T-helper 17 cell (primary cell): ENCODE measurements at places on chromosomes 4 and X.
A peak's percentile ranks its signal among the peaks of the same experiment; 100 is the strongest.

GRCh38 chr4:30959781-30960485 is 239.8 kb downstream of the PCDH7 start:
- no peaks in the 10 kb centered on the region for H3K4me1 ChIP-seq
- H3K27ac ChIP-seq = no peak overlapping the region
- no peak for DNase-seq

DNA sequence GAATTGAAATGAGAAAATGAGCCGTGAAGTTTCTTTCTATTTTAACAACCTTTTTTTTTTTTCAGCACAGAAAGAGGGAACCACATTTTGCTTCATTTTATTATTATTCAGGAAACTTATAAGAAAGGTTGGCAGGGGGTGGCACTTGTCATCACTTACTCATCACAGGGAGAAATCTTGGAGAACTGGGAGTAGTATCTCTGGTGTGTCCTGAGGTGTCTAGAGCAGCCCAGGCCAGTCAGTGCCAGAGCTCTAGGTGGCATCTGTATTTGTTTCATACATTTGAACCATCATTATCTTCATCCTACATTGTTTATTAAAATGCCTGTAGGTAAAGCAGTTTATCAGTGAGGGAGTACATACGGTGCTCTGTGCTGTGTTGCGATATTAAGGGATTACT is 43.8 kb upstream of the ARHGAP24 start:
- no peaks in the 10 kb centered on the region for H3K4me1 ChIP-seq
- no peaks in the 10 kb centered on the region for H3K36me3 ChIP-seq
- H3K27ac ChIP-seq = no peak overlapping the region
- no peaks in the 10 kb centered on the region for H3K27me3 ChIP-seq
- DNase-seq = no peak

DNA sequence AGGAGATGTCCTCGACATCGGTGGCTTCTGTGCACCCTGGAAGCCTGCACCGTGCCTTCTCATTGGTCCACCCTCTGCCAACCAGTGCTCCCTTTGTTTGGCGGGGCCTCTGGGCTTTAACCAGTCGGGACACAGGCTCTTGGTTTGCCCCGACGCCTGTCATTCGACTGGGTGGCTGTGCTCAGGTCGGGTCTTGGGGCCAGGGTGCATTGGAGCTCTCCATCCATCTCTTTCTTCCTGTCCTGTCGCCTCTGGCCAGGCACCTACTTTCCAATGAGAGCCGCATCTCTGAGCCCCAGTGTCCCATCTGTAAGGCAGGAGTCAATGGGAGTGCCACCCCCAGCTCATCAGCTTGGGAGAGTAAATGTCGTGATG is 37.2 kb upstream of the NHSL2 start:
- H3K27ac ChIP-seq = no peak overlapping the region
- H3K27me3 ChIP-seq = peaks cover 25% of the 10 kb centered on the region
- no peak for DNase-seq
- H3K36me3 ChIP-seq = no peaks in the 10 kb centered on the region
- H3K4me1 ChIP-seq = peaks cover 7% of the 10 kb centered on the region

DNA sequence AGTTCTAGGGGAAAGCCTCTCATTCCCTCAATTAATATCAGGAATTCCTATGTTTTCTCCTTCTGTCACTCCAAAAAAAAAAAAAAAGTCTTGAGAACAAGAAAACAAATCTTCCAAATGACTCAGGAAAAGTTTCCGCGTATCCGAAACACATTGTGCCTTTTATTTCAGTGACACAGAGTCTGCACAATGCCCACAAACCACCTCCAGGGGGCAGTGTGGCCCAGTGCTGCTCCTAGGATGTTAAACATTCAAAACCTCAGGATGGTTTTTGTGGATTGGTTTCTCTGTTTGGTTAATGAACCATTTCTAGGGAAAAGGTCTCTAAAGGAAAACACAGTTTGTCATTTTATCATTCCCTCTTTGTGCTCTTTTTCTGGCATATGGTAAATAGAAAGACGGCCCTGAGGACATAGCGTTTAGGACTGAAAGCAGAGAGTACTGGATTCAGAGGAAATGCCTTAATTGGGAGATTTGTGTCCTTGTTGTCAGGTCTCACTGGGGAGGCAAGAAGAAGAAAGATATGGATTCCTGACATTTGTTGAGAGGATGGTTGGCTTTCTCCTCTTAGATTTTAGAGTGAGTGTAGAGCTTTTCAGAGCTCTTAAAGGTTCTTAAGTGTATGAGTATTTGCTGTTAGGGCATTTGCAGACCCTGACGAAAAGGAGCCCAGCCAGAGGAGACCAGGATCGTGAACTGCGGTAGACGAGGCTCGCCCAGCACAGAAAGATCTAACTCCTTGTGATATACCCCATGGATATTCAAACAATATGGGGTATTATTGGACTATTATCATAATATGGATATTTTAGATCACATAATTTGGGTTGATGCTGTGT is 65.7 kb upstream of the MAP9 start:
- no peaks in the 10 kb centered on the region for H3K36me3 ChIP-seq
- DNase-seq = peak; percentile 33
- H3K27me3 ChIP-seq = peaks cover 33% of the 10 kb centered on the region
- no peak overlapping the region for H3K27ac ChIP-seq
- no peak overlapping the region for H3K4me3 ChIP-seq

GRCh38 chr4:106268786-106269185 is 47.2 kb downstream of the TBCK start:
- peaks cover 4% of the 10 kb centered on the region for H3K4me1 ChIP-seq
- H3K36me3 ChIP-seq = peaks cover 3% of the 10 kb centered on the region
- H3K27me3 ChIP-seq = no peaks in the 10 kb centered on the region
- H3K27ac ChIP-seq = no peak overlapping the region
- no peak overlapping the region for H3K4me3 ChIP-seq

DNA sequence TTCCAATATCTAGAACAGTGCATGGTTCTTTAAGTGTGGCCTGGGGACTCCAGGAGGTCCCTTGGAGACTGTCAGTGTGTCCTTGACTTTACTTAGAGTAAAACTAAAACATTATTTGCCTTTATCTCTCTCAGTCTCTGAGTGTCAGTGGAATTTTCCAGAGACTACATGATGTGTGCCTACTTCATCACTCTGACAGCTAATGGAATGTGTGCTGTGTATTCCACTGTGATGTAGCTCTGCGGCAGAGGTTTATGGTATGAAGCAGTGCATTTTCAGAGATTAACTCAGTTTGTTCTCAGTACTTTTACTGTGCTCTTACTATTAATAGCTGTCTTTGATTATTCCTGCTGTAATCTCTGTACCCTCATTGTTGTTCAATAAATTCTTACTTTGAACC is 85.6 kb downstream of the MANBA start:
- H3K4me3 ChIP-seq = no peak overlapping the region
- H3K27ac ChIP-seq = no peak overlapping the region
- peaks cover 11% of the 10 kb centered on the region for H3K4me1 ChIP-seq
- DNase-seq = no peak
- peaks cover 3% of the 10 kb centered on the region for H3K36me3 ChIP-seq

DNA sequence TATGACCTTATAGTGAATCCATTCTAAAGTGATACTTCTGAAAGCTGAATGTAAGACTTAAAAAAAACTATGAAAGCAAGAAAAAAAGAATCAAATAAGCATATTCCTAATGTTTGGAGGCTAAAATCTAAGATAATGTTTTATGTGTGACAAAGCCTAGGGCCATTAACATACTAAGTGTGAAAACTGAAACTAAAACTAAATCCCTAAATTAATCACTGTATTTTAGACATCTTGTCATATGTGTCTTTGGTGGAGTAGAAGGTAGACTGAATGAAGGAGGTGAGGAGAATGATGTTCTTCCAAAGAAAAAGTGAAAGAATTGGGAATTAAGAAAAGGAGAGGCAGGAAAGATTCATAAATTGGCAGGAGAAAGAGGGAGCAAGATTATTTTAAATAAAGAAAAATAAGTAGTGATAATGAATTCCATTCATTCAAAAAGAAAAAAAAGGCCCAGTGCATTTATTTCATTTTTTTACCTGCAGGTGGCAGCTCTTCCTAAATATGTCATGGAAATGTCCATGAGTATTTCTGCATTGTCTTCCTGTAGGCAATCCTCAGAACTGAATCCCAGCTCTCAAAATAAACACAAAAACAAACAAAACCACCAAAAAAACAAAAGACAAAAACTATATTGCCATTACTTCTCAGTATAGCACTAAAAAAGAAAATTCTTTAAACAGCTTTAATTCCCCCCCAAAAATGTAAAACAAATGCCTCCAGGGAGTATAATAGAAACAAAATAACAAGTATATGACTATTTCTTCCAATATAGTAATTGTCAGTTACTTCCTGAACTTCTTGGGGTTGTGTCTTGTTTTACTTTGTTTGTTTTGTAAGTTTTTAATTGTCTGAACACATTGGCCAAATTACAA is 17.0 kb upstream of the AP1AR start:
- peaks cover 2% of the 10 kb centered on the region for H3K36me3 ChIP-seq
- H3K27ac ChIP-seq = no peak overlapping the region
- no peak for DNase-seq
- peak overlapping the region; percentile 12 for H3K4me3 ChIP-seq

GRCh38 chrX:43328358-43328946 is 327.6 kb upstream of the MAOA start:
- H3K4me3 ChIP-seq = no peak overlapping the region
- H3K4me1 ChIP-seq = no peaks in the 10 kb centered on the region
- no peaks in the 10 kb centered on the region for H3K27me3 ChIP-seq
- no peak overlapping the region for H3K27ac ChIP-seq
- no peak for DNase-seq
- peaks cover under 1% of the 10 kb centered on the region for H3K36me3 ChIP-seq

DNA sequence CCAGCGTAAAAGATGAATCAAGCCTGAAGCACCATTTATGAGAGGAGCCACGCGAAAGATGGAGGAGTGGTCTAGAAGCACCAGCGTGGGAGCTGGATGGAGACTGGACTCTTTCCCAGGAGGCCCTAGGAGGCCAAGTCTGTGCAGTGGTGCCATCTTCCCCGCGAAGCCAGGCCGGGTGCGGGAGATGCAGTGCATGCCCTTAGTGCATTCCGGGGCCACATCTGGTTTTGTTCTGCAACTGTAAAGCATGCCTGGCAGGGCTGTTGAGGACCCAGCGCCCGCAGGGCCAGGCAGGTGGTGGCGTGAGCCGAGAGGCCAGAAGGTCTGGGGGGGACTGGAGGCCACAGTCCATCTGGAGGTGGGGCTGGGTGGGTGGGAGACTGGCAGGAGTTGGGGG is 78.6 kb upstream of the ADRA2C start:
- no peaks in the 10 kb centered on the region for H3K4me1 ChIP-seq
- H3K36me3 ChIP-seq = no peaks in the 10 kb centered on the region
- H3K27ac ChIP-seq = no peak overlapping the region

DNA sequence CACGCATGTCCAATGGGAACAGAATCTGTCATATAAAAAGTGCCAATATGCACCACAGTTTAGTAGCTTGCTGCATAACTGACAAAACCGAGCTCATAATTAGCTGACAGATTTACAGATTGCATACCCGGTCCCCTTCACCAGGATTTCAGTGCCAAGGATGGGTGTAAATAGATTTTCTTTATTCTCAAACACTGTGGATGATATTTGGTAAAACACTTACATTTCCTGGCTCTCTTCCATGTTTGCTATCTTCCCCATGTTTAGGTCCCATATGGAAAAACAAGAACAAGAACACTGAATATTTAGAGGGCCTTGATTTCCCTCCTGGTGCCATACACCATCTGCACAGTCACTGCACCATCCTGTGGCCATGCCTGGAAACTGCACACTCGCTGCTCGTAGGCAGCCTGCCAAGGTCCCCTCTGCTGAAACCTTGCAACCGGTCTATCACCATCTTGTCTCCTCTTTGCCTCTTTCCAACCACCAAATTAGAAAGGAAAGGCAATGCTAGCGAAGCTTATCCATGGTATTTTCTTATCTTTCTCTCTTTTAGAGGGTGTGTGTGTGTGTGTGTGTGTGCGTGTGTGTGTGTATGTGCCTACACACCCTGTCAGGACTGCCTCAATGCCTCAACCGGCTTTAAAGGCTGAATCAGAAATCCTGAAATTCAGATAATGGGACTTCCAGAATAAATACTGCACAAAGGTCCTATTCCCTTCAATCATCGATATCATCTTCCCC is 124.2 kb upstream of the MBNL3 start:
- H3K27ac ChIP-seq = no peak overlapping the region
- peak; percentile 14 for DNase-seq
- H3K4me1 ChIP-seq = peaks cover 2% of the 10 kb centered on the region
- H3K36me3 ChIP-seq = no peaks in the 10 kb centered on the region
- no peak overlapping the region for H3K4me3 ChIP-seq

DNA sequence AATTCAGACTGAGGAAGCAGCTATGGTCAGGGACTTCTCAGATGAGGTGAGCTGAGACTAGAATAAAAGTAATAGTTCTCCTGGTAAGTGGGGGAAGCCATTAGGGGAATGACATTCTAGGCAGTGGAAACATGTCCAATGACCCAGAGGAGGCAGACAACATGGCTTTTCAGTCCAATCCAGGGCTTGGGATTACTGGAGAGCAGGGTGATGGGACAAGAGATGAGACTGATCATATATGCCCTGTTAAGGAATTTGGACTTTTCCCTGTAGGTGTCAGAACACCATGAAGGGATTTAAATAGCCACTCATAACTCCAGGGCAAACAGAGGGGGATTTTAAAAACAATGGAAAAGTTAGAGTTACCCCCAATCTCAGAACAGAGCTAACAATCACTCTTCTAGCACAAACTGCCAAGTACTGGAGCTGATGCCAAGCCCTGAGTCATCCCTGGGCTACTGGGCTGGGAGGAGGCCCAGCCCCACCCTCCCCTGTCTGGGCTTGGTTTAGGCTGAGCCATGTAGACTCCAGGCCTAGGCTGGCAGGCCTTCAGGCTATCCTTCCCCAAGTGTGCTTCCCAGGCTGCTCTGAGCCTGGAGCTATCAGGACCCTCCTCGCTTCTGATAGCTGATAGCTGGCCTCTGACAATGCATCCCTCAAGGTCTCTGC is 22.7 kb upstream of the MSN start:
- peaks cover 7% of the 10 kb centered on the region for H3K4me1 ChIP-seq
- H3K27me3 ChIP-seq = no peaks in the 10 kb centered on the region
- no peak overlapping the region for H3K4me3 ChIP-seq
- no peaks in the 10 kb centered on the region for H3K36me3 ChIP-seq
- no peak overlapping the region for H3K27ac ChIP-seq

- H3K4me1 ChIP-seq = no peaks in the 10 kb centered on the region
- no peak overlapping the region for H3K4me3 ChIP-seq
- no peaks in the 10 kb centered on the region for H3K27me3 ChIP-seq
- no peak overlapping the region for H3K27ac ChIP-seq
Observed at GRCh38 chrX:115957862-115958490, 212.6 kb upstream of the AGTR2 start.

DNA sequence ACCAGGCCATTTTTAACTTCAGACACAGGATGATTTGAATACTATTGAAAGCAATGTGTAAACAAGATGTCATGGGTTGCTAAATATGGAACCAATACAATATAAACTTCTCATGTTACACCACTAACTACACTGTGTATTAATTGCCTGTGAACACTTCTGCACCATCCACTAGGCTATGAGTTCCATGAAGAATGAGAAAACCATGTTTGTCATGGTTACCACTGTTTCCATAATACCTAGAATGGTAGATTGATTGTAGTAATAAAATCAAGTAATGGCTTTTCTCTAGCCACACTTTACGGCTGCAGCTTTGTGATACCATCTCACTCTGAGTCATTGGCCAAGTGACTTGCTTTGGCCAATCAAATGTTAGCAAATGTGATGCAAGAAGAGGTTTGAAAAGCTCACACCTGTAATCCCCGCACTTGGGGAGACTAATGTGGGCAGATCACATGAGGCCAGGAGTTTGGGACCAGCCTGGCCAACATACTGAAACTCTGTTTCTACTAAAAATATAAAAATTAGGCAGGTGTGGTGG is 19.9 kb upstream of the CYBB start:
- no peak overlapping the region for H3K27ac ChIP-seq
- H3K27me3 ChIP-seq = no peaks in the 10 kb centered on the region
- no peaks in the 10 kb centered on the region for H3K4me1 ChIP-seq
- no peak overlapping the region for H3K4me3 ChIP-seq
- no peaks in the 10 kb centered on the region for H3K36me3 ChIP-seq
- DNase-seq = no peak
